ENCODE measurements at places on chromosomes 5 and 9.

DNA sequence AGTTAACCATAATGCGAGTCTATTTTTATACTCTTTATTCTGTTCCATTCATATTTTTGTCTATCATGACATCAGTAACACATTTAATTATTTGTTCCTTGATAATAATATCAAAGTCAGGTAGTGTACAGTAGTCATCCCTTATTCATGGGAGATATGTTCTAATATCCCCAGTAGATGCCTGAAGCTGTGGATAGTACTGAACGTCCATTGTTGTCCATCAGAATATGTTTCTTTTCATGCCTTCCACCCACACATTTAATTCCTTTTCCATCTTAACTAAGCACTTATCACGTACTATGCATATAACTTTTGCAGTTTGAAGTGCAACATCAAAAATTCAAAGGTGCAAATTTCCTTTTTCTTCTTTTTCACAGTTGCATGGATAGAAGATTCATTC lies 53.6 kb downstream of the FER start:
- DNase-seq: peak; percentile 0

- DNase-seq: no peak
These were observed 7.3 kb downstream of the AP3B1 start for GRCh38 chr5:78287169-78287568.

GRCh38 chr5:102130386-102130785 lies 165.7 kb downstream of the SLCO4C1 start:
- DNase-seq: no peak

DNA sequence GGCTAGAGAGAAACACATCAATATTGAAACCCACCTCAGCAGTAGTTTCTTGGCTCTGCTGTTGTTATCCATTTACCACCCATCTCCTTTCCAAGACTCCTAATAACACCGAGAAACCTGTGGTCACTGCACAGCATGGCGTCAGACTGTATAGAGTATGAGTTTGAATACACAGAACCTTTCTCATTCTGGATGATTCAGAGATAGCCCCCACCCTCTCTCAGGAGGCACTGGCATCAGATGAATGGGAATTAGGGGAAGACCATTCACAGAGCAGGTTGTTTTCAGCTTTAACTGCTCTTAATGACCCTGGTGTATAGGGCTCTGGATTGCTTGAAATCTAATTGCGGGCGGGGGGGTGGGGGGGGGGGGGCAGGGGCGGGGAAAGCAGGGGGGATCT lies 86.7 kb downstream of the GPR21 start:
- DNase-seq: no peak

DNA sequence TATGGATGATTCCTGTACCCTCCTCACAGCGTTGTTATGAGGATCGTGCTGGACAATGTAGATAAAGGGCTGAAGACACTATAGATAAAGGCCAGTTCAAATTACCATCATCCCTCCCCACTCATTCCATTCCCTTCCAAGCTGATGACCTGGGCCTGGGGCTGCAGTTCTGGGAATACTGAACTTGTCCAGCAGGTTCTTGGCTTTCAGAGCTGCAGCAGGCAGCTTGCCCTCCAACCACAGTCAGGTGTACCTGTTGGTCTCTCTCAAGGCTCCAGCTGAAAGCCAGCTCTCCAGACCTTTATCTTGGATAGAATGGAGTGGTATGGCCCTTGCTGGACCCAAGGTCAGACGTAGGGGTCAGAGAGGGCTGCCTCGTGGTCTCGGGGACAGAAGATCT lies 92.5 kb downstream of the PCDH1 start:
- DNase-seq: no peak

DNA sequence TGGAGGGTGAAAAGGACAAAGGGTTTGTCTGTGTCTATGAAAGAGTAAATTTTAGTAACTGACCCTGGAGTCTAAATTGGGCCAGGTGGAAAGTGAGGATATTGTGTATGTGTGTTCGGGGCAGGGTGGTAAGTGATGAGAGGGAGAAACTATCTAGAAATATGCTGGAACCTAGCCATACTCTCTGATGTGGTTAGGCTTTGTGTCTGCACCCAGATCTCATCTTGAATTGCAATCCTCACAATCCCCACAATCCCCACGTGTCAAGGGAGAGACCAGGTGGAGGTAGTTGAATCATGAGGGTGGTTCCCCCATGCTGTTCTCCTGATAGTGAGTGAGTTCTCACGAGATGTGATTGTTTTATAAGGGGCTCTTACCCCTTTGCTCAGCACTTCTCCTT lies 60.6 kb downstream of the COMMD10 start:
- DNase-seq: no peak

DNA sequence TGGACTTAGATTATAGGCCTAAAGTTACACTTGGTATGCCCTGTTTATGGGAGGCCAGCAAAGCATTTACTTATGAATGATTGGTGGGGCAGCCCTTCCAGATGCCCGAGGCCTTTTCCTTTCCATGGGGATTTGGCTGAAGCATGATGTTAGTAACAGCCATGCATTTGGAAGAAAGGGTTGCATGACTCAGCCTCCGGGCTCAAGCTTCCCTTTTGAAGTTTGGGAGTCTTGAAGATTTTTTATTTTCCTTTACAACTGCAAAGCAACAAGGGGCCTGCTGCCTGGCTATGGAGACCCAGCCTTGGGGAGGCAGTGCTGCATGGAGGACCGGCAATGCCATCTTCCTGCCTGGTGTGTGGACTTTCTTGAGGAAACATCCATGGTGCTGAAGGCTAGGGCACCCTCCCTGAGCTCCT lies 244.7 kb downstream of the ICE1 start:
- no peak for DNase-seq

DNA sequence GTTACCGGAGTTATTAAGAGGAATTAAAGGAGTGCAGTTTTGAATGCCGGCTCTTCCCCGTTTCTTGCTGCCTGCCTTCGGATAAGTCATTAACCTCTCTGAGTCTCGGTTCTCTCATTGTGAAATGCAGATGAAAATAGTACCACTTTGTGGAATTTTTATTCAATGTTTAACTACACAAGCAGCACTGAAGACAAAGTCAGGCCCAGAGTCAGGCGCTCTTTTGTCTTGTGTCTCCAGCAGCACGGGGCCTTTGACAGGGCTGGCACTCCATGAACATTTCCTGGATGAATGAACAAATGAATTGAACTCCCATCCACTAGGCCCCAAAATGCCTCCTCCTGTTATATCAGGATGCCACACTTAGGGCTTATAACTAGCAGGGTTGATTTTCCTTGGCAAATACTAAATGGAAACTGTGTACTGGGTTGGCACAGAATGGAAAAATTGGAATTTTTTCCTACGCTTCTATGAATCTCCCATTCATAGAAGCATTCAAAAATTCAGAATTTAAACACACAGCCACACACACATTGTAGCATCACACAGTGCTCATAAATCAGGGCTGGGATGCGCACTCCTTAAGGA lies 332.8 kb downstream of the MLLT3 start:
- DNase-seq: no peak

- DNase-seq: no peak
These were observed 135.6 kb upstream of the RORB start for GRCh38 chr9:74361508-74361907.

DNA sequence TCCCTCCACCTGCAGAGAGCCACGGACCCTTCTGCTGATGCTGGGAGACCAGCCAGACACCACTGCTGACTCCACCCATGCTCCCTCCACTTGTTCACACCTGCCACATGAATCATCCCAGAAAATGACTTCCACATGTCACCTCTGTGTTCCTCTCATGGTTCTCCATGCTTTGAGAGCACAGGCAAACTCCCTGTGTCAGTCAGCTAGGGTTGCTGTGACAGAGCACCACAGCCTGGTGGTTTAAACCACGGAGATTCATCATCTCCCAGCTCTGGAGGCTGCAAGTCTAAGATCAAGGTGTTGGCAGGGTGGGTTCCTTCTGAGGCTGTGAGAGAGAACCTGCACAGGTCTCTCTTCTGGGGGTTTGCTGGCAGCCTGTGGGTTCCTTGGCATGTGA lies 381.4 kb downstream of the GADD45G start:
- no peak for DNase-seq

Measured in fibroblast of skin of right quadriceps (primary cell).